ENCODE measurements at places on chromosomes 2 and 18. TPM values are rescaled to one million over a fixed set of nuclear protein-coding genes. Genes with fewer than 3 reads are reported as not detected.

- no peak for DNase-seq
These were observed 198.8 kb upstream of the TCF4 start for GRCh38 chr18:55786651-55787272.

The EVA1A gene
- polyA plus RNA-seq, result 13.1 TPM

GRCh38 chr2:232793271-232793670 is 16.9 kb upstream of the KCNJ13 start:
- no peak for DNase-seq

GRCh38 chr2:99279969-99280695 is 20.9 kb downstream of the LYG1 start:
- no peak for DNase-seq

GRCh38 chr2:98757904-98758421 is 27.0 kb upstream of the MGAT4A start:
- DNase-seq, result no peak

DNA sequence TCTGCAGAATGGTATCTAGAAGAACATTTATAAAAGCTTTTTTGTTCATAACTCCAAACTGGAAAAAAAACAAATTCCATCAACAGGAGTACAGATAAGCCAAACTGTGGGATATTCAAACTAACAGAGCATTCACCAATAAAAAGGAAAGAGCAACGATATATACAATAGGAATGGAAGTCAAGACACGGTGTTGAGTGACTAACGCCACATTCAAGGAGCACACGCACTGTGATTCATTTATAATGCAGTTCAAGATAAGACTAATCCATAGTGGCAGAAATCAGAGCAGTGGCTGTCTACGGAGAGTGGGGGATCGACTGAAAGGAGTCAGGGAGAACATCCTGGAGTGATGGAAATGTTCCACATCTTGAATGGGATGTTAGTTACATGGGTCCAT is 70.7 kb downstream of the CABYR start:
- no peak for DNase-seq

DNA sequence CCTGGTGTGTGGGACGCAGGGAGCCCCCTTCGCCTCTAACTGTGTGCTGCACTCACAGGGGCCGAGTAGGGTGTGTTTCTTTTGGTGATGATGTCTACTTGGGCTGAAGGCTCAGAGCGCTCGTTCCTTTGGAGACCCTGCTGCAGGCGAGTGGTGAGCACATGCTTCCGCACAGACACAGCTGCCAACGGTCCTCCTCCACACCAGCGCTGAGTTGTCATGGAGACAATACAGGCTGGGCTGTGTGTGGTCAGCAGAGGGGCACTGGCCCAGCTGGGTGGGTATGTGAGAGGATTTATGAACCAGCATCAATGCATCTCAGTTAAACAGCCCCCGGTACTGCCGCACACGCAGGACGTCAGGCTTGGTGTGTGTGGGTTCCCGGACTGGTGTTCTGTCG is 143.5 kb downstream of the SH3RF3 start:
- no peak for DNase-seq

DNA sequence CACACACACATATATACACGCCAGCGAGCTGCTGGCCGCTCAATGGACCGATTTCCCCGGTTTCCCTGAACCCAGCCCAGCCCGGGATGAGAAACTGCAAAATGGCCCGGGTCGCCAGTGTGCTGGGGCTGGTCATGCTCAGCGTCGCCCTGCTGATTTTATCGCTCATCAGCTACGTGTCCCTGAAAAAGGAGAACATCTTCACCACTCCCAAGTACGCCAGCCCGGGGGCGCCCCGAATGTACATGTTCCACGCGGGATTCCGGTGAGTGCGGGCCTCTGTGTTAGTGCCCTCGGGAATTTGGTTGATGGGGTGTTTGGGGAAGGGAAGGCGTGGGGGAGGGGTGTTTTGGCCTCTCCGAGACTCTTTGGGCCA is 392 bp downstream of the ST8SIA3 start:
- DNase-seq, result no peak

- DNase-seq, result no peak
These were observed 160.1 kb upstream of the BOD1L2 start for GRCh38 chr18:56986829-56987228.

The FN1 gene
- 514 TPM for polyA plus RNA-seq

The PLEKHH2 gene
- polyA plus RNA-seq, result 64.8 TPM

GRCh38 chr2:230677201-230677946 is 35.3 kb upstream of the CAB39 start:
- no peak for DNase-seq

DNA sequence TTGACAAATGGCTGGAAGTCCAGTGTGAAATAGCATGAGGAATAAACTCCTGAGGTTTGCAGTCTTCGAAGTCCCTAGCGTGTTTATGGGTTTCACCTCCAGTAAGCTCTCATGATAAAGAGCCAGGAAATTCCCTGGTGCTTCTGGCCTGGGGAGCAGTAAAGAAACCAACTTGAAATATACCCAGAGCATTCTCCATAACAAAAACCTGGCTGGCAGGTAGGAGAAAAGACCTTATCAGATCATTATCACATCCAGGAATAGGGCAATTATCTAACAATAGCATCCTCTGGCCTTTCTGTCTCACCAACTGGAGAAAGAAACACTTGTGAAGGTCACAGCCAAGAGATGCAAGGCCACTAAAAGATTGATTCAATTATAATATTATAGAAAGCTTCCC is 513.6 kb upstream of the LRRTM4 start:
- DNase-seq, result no peak

- no peak for DNase-seq
These were observed 1.9 kb upstream of the PAX3 start for GRCh38 chr2:222300726-222301052.

DNA sequence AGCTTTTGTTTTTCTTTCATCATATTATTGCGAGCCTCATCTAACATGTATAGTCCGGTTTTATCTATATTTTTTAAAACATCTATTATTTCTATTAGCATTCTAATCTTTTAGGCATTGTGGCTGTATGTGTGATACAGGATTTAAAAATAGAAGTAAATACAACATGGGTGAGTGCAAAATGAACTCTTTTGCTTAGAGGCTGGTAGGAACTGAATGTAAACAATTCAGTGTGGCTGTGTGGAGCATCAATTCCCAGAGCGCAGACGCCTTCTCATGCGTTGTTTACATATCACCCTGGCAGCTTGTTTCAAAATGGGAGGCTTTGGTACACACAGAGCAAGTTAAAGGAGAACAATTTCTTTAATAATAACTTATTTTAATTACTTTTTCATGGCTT is 836 bp downstream of the DTNA start:
- peak; percentile 65 for DNase-seq

- DNase-seq, result no peak
These were observed 705.3 kb downstream of the SOCS6 start for GRCh38 chr18:70994116-70994515.

DNA sequence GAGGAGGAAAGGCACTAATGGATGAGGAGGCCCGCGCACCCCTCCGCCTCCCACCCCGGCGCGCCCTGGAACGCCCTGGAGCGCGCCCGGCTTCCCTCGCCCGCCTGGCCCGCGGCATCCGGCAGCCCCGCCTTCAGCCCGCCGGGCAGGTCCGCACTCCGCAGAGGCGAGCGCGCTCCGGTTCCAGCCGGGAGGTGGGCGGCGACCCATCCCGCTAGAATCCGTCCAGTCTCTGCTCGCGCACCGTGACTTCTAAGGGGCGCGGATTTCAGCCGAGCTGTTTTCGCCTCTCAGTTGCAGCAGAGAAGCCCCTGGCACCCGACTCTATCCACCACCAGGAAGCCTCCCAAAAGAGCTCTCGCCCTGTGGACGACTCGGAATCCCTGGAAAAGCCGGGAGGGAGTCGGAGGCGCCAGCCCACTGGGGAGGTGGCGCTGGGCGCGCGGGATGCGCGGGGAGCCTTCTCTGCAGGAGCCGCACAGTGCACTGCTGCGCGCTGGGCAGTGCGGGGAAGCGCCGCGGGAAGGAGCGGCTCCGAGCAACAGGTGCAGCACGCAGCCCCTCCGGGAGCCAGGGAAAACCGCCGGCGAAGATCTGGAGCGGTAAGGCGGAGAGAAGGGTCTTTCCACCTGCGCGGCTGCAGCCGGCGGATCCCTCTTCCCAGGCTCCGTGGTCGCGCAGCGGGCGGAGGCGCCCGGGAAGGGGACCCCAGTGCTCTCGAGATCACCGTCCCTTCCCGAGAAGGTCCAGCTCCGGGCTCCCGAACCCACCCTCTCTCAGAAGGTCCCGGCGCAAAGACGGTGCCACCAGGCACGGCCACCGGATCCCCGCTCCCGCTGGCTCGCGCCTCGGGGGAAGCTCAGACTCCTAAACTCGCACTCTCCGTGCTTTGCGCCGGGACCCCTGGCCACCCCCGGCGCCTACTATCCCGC is at the start of gene GALR1:
GALR1 (plus strand) TSS at position 280 of the 932 bp plus-strand sequence. CDS start 701 bp downstream, outside the sequence.
- DNase-seq, result peak; percentile 19

DNA sequence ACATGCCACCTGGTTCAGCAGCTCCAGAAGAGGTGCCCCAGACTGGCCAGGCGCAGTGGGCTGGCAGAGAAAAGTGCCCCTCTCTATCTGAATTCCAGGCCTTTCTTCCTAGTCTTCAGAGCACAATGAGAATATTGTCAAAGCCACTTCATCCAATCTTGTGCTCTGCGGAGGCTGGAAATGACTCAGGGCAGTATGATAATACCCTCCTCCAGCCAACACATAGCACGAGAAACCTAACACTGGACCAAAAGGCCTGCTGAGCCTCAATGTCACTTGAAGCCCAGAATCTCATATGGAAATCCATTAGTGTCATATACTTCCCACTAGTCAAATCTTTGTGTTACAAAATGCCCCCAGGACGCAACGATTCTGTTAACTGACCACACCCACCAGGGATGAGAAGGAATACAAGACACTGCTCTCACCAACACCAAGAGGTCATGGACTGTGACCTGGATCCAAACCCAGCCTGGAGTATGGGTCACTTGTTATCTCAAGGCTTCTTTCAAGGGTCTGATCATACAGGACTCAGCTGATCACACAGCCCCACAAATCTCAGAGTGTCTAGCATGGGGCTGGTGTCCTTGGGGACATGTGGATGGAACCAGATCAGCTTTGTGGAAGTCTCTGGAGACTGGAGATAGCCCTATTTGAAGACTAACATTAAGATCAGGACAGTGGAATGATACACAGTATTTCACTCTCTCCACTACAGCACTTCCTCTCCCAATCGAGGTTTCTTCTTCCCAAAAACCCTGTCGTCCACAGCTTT is 10.1 kb downstream of the KIF3C start:
- no peak for DNase-seq

The ANKRD30B gene
- 0.14 TPM for polyA plus RNA-seq

The STARD7 gene
- polyA plus RNA-seq, result 142 TPM

The HAAO gene
- 42.6 TPM for polyA plus RNA-seq

The PARD6G gene
- polyA plus RNA-seq, result 32.2 TPM

GRCh38 chr2:219951099-219951498 is 323.7 kb downstream of the SLC4A3 start:
- no peak for DNase-seq

The PAX8 gene
- 618 TPM for polyA plus RNA-seq

- DNase-seq, result no peak
These were observed 408.7 kb upstream of the KCNH7 start for GRCh38 chr2:163247156-163247846.

The ASPRV1 gene
- 4.3 TPM for polyA plus RNA-seq

- no peak for DNase-seq
These were observed 149.9 kb downstream of the SETBP1 start for GRCh38 chr18:44830581-44830980.

GRCh38 chr2:36770542-36771287 is 74.2 kb downstream of the VIT start:
- no peak for DNase-seq

DNA sequence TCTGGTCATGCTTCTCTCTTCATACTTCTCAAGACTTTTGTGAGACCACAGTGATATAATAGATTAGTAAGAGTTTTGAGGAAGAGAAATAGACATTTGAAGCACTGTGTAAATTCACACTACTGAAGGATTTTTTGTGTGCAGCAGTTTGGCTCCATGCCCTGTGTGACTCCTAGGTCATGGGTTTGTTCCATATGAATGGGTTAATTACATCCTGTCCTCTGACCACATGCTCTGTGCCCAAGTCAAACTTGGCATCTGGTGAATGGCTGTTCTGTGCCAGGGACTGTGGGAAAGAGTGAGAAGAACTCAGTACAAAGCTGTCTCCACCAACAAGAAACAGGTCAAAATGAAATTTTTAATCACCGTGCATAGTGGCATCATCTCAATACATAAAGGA is 304.0 kb downstream of the LNPK start:
- no peak for DNase-seq

DNA sequence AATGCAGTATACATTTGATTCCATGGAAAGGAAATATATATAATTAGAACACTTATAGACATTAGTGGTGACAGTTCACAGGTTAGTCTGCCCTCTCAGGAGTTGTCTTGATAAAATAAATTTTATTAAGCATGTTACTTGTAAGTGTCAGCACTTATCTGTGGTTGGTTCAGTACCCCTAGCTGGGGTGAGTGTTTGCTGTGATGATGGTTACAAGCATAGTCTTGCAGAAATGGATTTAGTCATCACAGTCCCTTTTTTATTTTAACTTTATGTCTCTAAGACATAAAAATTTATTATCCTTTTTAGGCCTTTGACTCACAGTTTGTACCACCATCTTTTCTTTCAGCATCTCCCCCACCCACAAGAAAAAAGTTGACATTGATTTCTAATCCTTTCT is 52.1 kb downstream of the NCK2 start:
- no peak for DNase-seq
